ENCODE measurements at places on chromosomes 3 and 15.

DNA sequence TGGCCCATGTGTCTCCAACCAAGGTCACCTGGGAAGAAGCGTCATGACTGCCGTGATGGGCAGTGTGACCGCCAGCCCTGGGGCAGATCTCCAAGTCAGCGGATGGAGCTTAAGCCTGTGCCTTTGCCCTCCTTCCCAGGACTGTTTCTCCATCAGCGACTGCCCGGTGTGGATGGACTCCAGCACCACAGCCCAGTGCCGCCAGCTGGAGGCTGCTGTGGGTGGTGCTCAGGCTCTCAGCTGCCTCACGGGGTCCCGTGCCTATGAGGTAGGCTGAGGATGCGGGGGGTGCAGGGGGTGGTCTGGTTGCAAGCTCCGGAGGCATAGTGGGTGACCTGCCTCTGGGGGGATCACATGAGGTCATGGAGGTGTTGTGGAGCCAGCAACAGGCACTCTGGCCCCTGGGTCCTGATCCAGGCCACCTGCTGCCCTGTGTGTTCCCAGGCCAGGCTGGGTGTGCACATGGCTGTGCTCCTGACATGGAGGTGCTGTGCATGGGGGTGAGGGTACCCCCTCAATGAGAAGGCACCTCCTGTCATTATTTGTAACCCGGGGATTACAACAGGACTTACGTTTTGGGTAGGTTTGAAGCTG is 19.0 kb downstream of the XYLB start:
- H3K4me1 ChIP-seq, result no peaks in the 10 kb centered on the region
- no peak overlapping the region for H3K4me3 ChIP-seq
- DNase-seq, result no peak
- H3K36me3 ChIP-seq, result no peaks in the 10 kb centered on the region
- no peaks in the 10 kb centered on the region for H3K27me3 ChIP-seq

DNA sequence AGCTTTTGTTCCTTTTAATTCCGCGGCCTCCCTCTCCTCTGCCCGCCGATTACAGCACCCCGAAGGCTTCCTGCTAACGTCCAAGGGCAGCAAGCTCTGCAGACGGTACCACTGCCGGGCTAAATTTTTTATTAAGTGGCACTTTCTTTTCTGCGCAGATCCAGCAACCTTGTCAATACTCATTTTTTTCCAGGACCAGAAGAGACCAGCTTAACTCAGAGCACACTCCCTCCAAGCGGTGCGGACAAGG is 542 bp upstream of the MEIS2 start:
- H3K36me3 ChIP-seq, result no peaks in the 10 kb centered on the region
- H3K27me3 ChIP-seq, result no peaks in the 10 kb centered on the region
- peak overlapping the region; percentile 95 for H3K27ac ChIP-seq

GRCh38 chr3:122085673-122086072 is 30.5 kb downstream of the CD86 start:
- H3K4me1 ChIP-seq, result no peaks in the 10 kb centered on the region
- no peak for DNase-seq
- H3K4me3 ChIP-seq, result no peak overlapping the region
- H3K27ac ChIP-seq, result no peak overlapping the region
- no peaks in the 10 kb centered on the region for H3K27me3 ChIP-seq

DNA sequence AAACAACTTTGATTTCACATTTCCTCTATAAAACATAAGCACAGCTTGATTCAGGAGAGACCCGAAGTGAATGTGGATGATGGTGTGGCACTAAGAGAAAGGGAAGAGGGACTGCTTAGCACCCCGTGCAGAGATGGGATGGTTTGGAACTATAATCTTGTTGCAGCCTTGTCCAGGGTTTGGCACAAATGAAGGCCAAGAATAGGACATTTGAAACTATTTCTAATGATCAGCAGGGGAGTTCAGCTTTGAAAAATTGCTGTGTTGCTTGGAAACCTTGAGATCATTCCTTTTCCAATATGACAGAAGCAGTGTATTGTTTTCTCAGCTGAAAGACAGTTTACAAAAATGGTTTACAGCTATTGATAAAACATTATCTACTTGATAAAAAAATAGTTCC is 49.7 kb downstream of the ASB7 start:
- H3K27me3 ChIP-seq, result no peaks in the 10 kb centered on the region
- no peak for DNase-seq
- H3K4me3 ChIP-seq, result no peak overlapping the region
